ENCODE measurements at places on chromosomes 5 and 9.
A peak's percentile ranks its signal among the peaks of the same experiment; 100 is the strongest.

- DNase-seq: no peak
Observed at GRCh38 chr5:74391410-74391809, 249.1 kb downstream of the ENC1 start.

GRCh38 chr5:67401172-67401571 is 204.6 kb upstream of the CD180 start:
- DNase-seq: no peak

DNA sequence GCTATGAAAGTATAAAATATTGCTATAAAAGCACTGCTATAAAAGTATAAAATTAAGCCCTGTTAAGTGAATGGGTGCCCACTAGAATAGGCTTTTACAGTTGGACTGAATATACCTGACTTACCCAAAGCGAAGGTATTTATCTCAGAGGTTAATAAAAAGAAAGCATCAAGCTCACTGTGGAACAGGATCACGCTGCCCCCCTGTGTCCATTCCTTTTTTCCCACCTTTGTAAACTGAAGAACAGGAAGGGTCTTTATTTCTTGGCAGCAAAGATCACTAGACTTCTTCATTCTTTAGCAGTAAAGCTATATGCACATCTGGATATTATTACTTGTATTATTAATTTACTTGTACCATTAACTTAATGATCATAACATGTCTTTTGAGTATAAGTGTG is 22.1 kb upstream of the PLPP6 start:
- DNase-seq: no peak

- peak; percentile 81 for DNase-seq
Observed at GRCh38 chr9:14383294-14383693, 69.4 kb upstream of the NFIB start.

- DNase-seq: no peak
Observed at GRCh38 chr5:31078956-31079355, 114.5 kb upstream of the CDH6 start.
